Activated naive CD4-positive, alpha-beta T cell treated with anti-CD3 and anti-CD28 coated beads for 36 hours (primary cell): ENCODE measurements at places on chromosomes 7 and 10.
A peak's percentile ranks its signal among the peaks of the same experiment; 100 is the strongest.

GRCh38 chr10:128151031-128151430 is 24.8 kb upstream of the MKI67 start:
- no peak for DNase-seq

GRCh38 chr7:107993891-107994291 is 9.1 kb downstream of the LAMB1 start:
- DNase-seq, result no peak

- no peak for DNase-seq
Observed at GRCh38 chr10:17516376-17516775, 62.0 kb upstream of the ST8SIA6 start.

GRCh38 chr10:88702848-88703597 is 3.0 kb upstream of the LIPK start:
- no peak for DNase-seq

DNA sequence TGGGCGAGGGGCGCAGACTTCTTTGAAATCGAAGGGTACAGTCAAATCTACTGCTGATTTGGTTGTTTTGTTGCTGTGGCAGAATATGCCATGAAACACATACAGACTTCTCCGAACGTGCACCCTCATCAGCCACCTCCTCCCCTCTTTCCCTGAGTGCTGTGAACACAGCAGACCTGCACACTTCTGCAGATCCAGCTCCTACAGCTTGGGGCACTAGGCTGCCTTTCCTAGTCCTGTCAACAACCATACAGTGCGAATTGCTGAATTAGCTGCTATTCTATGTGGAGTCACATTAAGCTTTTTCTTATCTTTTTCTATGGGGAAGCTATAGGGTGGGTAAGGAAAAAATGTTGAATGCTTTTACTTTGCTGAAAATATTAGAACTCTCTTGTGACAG is 57.5 kb downstream of the COL17A1 start:
- peak; percentile 33 for DNase-seq

DNA sequence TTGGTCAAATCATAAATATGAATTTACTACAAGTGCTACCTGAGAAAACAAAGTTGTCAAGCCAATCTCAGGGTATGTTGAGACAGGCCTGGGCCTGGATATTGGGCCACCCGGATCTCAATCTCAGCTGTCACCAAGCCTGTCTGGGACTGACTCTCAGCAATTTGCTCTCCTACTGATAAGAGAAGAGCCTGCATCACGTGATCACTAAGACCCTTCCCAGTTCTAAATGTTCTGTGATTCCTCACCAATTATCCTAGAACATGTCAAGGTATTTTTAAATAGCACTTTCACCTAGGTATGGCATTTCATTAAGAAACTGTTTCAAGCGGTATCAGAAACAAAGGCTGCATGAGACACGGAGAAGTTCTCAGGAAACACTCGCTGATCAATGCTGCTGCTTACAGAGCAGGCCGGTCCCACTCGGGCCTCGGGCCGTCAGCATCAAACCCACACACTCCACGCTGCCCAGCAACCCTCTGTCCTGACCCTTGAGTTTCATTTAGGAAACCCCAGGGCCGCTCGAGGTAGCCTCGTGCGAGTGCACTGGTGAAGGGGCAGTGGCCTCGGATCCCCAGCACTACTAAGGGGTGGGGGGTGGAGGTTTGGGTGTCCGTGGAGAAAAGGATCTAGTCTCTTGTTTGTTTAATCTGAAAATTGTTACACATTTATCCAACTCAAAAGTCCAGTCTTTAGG is 4.1 kb downstream of the KLF6 start:
- DNase-seq, result no peak

DNA sequence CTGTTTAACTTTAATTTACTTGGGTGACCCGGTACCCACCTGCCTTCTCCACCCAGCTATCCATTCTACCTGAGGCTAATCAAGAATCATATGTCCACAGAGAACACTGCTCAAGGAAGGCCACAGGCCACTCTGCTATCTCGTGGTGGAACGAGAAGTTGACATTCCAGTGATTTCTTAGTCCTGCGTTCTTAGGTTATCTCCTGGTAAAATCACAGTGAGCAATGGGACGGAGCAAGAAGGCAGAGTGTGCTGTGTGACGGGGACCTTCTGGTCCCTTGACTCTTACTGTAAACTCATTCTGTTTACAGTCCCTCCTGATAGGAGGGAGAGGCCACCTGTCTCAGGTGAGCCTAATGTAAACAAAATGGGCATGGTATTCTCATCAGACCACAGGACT is 256.6 kb downstream of the TNS3 start:
- DNase-seq, result no peak

DNA sequence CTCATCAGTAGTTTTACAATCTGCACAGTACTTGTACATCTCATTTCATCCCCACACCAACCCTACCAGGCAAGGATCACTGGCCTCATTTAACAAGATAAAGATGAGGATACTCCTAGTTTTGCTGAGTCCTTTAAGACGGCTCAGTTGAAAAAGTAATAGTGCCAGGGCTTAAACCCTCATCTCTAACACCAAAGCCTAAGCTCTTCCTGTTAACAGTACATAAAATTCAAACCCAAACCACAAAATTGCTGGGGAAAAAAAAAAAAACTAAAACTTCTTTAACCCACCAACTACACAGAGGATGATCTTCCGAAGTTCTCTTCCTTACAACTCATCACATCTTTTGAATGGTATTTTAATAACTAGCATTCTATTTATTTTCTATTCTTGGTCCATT is 1.3 kb downstream of the SAR1A start:
- no peak for DNase-seq

- DNase-seq, result no peak
Observed at GRCh38 chr7:31494421-31494820, 19.5 kb upstream of the ITPRID1 start.

DNA sequence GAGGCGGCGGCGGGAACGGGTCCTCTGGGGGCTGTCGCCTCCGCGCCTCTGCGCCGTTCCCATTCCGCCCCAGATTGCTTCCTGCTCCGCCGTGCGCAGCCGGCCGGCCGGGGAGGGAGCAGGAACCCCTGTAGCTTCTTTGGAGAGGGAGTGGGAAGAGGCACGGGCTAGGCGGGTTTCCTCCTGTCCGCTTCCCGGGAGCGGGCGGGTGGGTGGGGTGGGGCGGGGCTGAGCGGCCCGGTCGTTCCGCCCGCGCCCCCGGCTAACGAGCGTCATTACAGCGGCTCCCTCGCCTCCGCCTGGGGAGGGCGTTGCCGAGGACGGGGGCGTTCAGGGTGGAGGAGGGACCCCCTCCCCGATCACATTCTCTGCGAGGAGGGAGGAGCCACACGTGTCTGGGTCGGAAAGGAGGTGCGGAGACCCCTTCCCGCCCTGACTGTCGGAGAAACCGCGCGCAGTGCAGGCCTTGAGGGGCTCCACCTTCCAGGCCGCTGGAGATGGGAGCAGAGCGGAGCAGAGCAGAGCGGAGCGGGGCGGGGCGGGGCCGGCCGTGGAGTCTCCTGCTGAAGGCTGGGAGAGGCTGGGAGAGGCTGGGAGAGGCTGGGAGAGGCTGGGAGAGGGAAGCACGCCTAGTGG is 39.7 kb downstream of the AGAP3 start:
- DNase-seq, result no peak

GRCh38 chr10:127033216-127034033 is 128.2 kb downstream of the DOCK1 start:
- no peak for DNase-seq

DNA sequence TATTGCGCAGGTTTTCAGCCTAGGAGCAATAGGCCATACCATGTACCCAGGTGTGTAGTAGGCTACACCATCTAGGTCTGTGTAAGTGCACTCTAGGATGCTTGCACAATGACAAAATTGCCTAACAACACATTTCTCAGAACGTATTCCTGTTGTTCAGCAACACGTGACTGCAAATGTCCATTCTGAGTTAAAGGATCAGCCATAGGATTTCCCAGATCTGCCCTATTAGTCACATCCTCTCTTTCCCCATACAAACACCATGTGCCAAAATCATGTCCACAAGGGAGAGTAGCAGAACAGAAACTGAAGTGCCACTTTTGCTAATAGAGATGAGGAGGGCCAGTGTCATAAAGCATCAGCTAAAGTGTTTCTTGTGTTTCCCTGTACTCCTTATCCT is 42.6 kb upstream of the AMPH start:
- DNase-seq, result no peak

DNA sequence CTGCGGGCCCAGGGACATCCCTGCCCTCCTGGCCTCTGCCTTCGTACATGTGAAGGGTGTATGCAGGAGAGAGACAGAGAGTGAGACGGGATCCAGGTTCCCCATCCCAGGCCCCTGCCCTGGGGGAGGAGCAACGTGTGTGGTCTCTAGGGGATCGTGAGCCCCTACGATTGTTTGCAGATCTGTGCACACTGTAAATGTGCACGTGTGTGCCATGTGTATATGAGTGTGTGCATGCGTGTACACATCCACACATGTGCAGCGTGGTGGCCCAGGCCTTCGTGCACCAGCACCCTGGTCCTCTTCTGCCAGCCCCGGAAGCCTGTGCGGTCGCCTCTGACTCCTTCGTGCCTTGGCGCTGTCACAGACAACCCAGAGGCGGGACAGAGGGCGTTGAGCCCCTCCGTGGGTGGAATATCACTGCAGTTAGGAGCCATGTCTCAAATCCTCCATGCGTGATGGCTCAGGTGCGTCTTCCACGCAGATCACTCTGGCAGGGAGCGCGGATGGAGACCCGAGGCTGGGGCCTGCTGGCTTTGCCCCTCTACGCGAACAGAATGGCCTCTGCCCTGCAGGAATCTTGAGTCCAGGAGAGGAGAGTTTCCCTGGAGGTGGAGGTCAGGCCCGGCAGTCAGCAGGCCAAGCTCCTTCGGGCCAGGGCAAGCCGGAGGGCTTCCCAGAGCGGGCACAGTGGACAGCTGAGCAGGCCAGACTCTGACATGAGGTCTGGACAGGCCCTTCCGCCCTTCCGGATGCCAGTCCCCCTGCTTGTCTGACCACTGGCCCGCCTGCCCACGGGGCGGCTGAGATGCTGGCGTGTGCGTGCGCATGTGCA is 97.5 kb downstream of the UNCX start:
- no peak for DNase-seq

- no peak for DNase-seq
Observed at GRCh38 chr7:46557295-46557711, 636.2 kb upstream of the IGFBP3 start.

DNA sequence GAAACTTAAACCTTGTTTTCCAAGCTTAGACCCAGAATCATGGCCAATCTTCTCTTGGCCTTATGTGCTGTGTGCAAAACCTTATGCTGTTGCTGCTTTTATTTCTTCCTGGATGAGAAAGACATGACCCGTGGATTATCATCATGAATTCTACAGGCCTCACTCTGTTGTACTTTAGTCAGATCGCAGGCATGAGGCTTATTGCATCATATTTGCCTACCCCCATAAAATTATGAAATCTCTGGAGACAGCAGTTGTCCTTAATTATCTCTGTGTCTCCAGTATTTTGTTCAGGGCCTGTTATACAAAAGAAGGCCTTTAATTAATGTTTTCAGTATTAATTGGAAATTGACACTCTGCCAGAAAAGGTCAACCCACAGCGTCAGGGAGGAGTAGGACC is 71.6 kb downstream of the PLCE1 start:
- DNase-seq, result no peak

DNA sequence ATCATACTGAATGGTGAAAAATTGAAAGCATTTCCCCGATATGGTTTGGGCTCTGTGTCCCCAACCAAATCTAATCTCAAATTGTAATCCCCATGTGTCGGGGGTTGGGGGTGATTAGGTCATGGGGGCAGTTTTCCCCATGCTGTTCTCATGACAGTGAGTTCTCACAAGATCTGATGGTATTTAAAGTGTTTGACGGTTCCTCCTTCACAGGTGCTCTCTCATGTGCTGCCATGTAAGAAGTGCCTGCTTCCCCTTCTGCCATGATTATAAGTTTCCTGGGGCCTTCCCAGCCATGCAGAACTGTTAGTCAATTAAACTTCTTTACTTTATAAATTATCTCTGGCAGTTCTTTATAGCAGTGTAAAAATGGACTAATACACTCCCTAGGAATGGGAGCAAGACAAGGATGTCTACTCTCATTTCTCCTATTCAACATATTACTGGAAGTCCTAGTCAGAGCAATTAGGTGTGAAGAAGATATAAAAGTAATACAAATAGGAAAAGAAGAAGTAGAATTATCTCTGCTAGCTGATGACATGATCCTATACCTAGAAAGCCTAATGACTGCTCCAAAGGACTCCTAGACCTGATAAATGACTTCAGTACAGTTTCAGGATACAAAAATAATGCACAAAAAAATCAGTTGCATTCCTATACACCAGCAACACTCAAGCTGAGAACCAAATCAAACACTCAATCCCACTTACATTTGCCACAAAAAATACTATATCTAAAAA is 260.6 kb downstream of the RNLS start:
- no peak for DNase-seq

- DNase-seq, result no peak
Observed at GRCh38 chr10:12036073-12036655, 6.4 kb downstream of the UPF2 start.

- DNase-seq, result no peak
Observed at GRCh38 chr10:30411263-30411662, 22.7 kb upstream of the MAP3K8 start.

DNA sequence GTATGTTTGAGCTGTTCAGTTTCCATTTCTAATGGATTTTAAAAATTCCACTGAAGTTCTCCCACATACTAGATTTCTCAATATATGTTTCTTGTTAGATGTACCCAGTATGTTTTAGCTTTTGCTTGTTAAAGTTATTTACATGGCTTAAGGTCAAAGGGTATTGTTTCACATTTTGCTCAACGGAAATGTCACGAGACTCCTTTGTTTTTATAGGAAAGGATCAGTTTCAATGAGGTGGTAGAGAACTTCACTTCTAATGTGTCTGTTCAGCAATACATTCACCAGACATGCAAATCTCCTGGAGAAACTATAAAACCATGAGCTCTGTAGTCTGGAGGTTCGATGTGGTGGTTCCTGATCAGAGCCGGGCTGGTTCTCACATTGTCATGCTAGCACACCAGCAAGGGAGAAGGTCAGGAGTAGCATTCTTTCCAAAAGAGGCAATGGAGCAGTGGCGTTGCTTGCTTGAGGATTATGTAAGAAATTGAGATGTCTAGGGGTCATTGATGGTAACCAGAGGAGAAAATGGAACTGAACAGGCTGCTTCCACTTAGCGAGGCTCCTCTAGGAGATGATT is 114.0 kb downstream of the RAB18 start:
- DNase-seq, result no peak

GRCh38 chr10:14658331-14659127 is 116.2 kb downstream of the FAM107B start:
- no peak for DNase-seq

DNA sequence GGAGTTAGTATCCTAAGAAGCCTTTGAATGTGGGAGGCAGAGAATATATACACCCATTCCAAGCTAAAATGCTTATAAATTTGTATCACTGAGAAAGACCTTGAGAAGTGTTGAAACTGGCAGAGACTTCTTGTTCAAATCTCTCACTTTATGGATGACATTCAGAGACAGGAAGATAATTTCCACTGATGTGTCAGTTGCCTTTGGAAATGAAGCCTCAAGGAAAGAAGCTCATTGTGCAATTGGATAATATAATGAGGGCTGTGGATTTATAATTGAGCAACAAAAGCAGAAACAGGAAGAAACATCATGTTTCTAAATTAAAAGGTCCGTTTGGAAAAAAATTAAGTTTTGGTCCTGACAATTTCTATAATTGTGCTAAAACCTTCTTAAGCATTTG is 789.9 kb upstream of the IGFBP3 start:
- no peak for DNase-seq

- peak; percentile 41 for DNase-seq
Observed at GRCh38 chr10:101238732-101239105, 9.5 kb upstream of the LBX1 start.

- DNase-seq, result peak; percentile 93
Observed at GRCh38 chr7:5596046-5596895, 172.6 kb upstream of the TNRC18 start.

GRCh38 chr7:137399827-137400823 is 56.6 kb upstream of the PTN start:
- DNase-seq, result no peak

GRCh38 chr7:36732806-36733205 is 8.5 kb upstream of the AOAH start:
- no peak for DNase-seq
